ENCODE measurements at places on chromosomes 2 and 18. TPM values are rescaled to one million over a fixed set of nuclear protein-coding genes. Genes with fewer than 3 reads are reported as not detected.
A peak's percentile ranks its signal among the peaks of the same experiment; 100 is the strongest.

- peak; percentile 39 for DNase-seq
Measured at GRCh38 chr18:9578306-9578705, 36.1 kb downstream of the PPP4R1 start.

DNA sequence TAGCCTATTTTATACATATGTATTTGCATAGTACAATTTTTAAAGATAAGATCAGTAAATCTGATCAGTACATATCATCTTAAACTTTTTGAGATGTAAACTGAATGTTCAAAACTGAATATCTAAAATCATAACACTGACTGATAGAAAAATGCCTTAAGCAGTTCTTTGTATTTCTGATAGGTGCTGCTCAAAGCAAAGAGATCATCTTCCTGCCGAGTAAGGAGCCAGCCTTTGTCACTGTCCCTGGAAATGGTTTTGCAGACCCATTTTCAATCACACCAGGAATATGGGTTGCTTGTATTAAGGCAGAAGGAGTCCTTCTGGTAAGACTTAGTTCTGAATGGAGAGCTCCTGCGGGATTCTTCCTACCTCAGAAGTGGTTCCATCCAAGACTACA, 135.0 kb downstream of the LAMA3 start:
- peak; percentile 16 for DNase-seq

- DNase-seq = no peak
Measured at GRCh38 chr2:235960716-235961640, 207.2 kb downstream of the GBX2 start.

Gene LRRTM4
- total RNA-seq = not detected

Gene SNED1
- 1.1 TPM for total RNA-seq

DNA sequence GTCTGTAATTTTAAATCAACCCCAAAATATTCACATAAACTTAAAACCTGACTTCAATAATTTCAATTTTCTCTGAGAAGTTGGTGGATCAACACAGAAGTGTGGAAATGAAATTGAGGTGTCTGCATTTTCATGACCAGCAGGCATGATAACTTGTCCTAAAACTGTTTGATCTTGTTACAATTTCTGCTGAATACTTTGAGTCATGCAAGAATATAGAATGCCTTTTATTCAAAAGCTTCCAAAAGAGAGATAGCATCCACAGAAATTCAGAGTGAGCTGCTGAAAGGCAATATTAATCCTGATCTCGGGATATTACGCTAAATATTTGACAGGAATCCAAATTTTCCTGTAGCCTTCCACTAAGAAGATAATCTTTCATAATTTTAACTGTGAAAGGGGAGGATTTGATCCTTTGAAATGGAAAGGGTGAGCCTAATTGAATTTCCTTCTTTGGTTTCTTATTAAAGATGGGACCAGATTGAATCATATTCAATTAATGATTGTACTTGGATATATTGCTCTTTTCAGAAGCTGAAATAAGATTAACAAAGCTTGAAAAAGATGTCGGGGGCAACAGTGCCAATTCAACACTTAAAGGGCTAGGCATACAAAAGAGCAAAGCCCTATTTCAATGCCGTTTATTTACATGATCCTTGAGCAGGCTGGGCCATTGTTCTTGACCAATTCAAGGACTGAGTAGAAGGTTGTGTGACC, 129.3 kb downstream of the NCKAP5 start:
- no peak for DNase-seq

Gene CHST10
- 8.3 TPM for total RNA-seq

GRCh38 chr2:137262594-137262993, 497.2 kb downstream of the THSD7B start:
- no peak for DNase-seq

DNA sequence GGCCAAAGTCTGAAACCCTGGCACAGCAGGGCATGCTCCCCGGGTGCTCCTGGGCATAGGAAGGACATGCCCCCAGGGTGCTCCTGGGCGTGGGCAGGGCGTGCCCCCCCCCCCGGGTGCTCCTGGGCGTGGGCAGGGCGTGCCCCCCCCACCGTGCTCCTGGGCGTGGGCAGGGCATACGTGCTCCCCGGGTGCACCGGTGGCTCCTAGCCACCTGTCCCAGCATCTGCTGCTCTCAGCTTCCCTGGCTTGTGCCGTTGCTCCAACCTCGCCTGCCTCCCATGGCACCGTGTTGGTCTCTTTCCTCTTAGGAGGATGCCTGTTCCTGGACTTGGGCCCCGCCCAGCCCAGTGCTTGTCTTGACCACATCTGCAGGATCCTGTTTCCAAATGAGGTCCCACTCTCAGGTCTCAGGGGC, 95.6 kb upstream of the CTDP1 start:
- DNase-seq = no peak

GRCh38 chr2:159609811-159610549, 6.4 kb downstream of the BAZ2B start:
- no peak for DNase-seq

- no peak for DNase-seq
Measured at GRCh38 chr2:105313877-105314276, 15.7 kb downstream of the TGFBRAP1 start.

Gene ZNF521
- 44.7 TPM for total RNA-seq

Gene DNAH6
- under 0.01 TPM for total RNA-seq

DNA sequence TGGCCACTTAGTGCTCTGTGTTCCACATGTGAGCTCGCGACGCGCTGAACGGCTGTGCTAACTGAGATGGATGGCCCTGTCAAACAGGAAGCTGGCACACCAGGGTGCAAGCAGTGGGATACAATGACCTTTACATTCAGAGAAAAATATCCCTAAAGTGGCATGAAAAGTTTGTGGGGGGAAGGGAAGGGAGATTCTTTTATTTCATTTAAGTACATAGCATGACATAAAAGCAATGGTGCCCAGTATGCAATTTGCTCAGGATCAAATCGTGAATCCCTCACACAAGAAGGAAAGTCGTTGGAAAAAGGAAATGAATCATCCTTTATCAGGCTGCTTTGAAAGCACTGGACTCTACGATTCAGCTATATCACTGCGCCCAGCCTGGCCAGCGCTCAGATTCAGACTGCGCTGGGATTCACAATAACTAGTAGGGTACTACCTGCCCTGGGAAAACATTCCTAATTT, 26.0 kb downstream of the SATB2 start:
- DNase-seq = peak; percentile 57

Gene AP1S3
- total RNA-seq = 5.8 TPM

- peak; percentile 82 for DNase-seq
Measured at GRCh38 chr2:42618972-42619371, 50.5 kb downstream of the MTA3 start.

Gene HOXD13
- total RNA-seq = not detected

- DNase-seq = no peak
Measured at GRCh38 chr2:127625572-127625951, 20.4 kb upstream of the GPR17 start.

Gene HOXD10
- not detected for total RNA-seq

GRCh38 chr2:147348931-147349555, 495.8 kb upstream of the ACVR2A start:
- DNase-seq = no peak

- DNase-seq = no peak
Measured at GRCh38 chr18:63257453-63257852, 62.1 kb downstream of the BCL2 start.

Gene KCNJ13
- total RNA-seq = not detected

- DNase-seq = no peak
Measured at GRCh38 chr2:177622521-177622920, 229.9 kb downstream of the AGPS start.
